ENCODE measurements at places on chromosomes 13 and 19. TPM values are rescaled to one million over a fixed set of nuclear protein-coding genes. Genes with fewer than 3 reads are reported as not detected.

Gene BTBD2
- 65.7 TPM for polyA plus RNA-seq

Gene KLK14
- not detected for polyA plus RNA-seq

Gene SLC15A1
- 0.11 TPM for polyA plus RNA-seq

Gene ANKRD24
- polyA plus RNA-seq = 1.3 TPM

Gene TEX26
- polyA plus RNA-seq = 0.45 TPM

Gene PEAK3
- polyA plus RNA-seq = 0.10 TPM

Gene NUDT19
- 4.6 TPM for polyA plus RNA-seq

Gene TGFB1
- 14.2 TPM for polyA plus RNA-seq

Gene ZNF433
- polyA plus RNA-seq = 4.6 TPM

Gene MYPOP
- polyA plus RNA-seq = 4.4 TPM

Gene CYP4F11
- polyA plus RNA-seq = 0.15 TPM

Gene HIPK4
- not detected for polyA plus RNA-seq

Gene SHD
- polyA plus RNA-seq = 0.86 TPM

Gene ZNF772
- 3.3 TPM for polyA plus RNA-seq

Gene ZNF726
- 0.97 TPM for polyA plus RNA-seq

Gene SULT2B1
- 0.10 TPM for polyA plus RNA-seq

Gene ZNF714
- polyA plus RNA-seq = 9.7 TPM

Gene TMTC4
- polyA plus RNA-seq = 9.9 TPM

Gene LIPE
- 1.7 TPM for polyA plus RNA-seq

Data from ovary (tissue), 10 donors.